ENCODE measurements at places on chromosomes 3 and 15.

DNA sequence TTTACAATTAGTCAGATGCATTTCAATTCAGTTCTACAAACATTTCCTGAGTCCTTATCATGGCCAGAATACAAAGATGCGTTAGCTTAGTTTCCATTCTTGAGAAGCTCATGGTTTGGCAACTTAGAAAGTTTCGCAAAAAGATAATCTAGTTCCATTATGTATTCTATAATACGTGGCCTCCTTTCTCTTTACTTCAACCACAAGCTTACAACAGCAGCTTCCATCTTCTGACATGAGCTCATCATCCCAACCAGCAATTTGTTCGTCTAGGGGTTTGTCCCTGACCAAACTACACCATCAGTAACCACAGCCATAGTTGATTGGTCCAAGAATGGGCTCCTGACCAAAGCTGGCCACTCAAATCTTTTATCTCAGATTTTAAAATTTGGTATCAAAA, 267.6 kb upstream of the TBC1D5 start:
- no peak for DNase-seq

- no peak for DNase-seq
Measured at GRCh38 chr3:123853686-123854372, 30.3 kb downstream of the MYLK start.

DNA sequence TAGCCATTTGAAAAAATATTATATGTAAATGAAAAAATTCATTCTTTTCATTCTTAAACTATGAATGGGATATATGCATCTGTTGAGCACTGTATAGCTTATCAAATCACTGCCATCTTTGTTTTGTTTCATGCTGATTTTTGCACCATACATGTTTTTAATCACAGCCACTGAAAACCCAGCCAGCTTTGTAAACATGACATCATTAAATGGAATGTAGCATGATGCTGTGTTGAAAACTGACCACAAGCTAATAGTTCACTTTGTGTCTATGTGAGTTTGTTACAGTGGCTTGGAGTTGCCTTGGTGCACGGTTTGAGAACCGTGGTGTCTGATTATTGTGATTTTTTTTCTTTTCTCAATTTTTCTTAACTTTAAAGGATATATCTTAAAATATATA, 75.7 kb downstream of the GMPS start:
- no peak for DNase-seq

DNA sequence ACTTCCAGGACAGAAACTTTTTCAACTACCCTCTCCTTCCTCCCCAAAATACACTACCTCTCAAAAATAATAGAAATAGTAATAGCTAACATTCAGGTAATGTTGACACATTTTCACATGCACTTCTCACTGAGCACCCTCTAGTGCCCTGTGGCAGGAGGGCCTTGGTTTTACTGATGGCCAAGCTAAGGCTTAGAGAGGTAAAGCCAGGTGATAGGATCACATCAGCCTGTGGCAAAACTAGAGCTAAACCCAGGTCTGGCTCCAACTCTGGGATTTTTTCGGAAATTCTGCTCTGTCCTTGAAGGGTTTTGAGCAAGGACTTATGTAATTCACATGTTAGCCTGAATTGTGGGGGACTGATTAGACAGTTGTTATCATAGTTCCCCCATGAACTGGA, 922 bp upstream of the TAMM41 start:
- no peak for DNase-seq

All from stimulated activated naive CD4-positive, alpha-beta T cell treated with Interleukin-2 at 50 U/mL for 16 hours (primary cell).